ENCODE measurements at places on chromosomes 12 and 14.

- no peak for DNase-seq
Measured at GRCh38 chr12:120537856-120538220, 3.7 kb downstream of the RNF10 start.

- no peak for DNase-seq
Measured at GRCh38 chr12:138171-138897, 71.8 kb downstream of the IQSEC3 start.

DNA sequence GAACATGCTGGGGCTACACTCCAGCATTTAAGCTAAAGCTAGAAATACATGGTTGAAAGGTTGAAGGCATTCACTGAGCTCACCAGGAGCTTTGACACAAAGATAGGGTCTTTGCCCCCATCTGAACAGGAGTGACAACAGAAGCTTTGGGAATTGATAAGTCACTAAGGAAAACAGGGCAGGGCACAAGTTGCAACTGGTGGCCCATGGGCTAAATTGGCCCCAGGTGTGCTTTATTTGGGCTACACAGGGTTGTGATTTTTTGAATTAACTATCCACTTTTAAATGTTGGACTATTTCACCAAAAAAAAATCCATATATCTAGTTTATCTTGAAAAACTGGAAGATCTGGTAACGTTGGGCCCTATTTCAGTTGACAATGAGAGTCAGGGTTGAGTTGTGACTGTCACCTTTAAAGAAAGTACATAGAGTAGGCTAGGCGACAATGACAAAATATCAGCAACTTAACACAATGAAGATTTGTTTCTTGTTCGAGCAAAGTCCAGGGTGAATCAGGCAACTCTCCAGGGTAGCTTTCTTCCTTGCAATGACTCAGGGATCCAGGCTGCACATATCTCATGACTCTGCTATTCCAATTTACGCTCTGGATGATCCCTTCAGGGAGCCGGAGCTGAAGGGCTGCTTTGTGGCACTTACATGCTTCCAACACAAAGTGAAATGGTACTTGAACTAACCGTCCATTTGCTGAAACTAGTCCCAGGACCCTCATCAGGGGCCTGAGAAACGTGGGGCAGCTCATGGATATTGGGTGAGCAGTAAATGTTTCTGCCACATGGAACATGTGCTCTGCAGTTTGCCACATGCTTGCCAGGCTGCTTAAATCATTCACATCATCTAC lies 13.3 kb upstream of the EIF4B start:
- no peak for DNase-seq

- no peak for DNase-seq
Measured at GRCh38 chr12:19456176-19456575, 16.9 kb downstream of the AEBP2 start.

DNA sequence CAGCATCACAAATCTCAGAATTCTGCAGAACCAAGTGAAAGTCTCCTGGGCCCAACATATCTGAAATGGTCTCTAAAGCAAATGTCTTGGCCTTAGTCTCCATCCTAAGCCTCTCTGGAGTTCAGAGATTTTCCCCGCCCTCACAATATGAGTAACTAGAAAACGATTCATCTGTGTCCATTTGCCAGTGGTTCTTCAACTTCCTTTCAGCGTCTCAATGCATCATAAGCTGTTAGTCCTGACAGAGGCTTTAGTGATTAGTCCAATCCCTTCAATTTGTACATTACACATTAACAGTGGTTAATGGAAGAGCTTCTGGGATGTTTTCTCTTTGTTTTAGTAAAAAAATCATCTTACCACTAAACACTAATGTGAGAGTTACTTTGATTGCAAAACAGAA lies 17.4 kb downstream of the NPC2 start:
- no peak for DNase-seq

- peak; percentile 51 for DNase-seq
Measured at GRCh38 chr12:122190842-122191668, 8.1 kb downstream of the LRRC43 start.

DNA sequence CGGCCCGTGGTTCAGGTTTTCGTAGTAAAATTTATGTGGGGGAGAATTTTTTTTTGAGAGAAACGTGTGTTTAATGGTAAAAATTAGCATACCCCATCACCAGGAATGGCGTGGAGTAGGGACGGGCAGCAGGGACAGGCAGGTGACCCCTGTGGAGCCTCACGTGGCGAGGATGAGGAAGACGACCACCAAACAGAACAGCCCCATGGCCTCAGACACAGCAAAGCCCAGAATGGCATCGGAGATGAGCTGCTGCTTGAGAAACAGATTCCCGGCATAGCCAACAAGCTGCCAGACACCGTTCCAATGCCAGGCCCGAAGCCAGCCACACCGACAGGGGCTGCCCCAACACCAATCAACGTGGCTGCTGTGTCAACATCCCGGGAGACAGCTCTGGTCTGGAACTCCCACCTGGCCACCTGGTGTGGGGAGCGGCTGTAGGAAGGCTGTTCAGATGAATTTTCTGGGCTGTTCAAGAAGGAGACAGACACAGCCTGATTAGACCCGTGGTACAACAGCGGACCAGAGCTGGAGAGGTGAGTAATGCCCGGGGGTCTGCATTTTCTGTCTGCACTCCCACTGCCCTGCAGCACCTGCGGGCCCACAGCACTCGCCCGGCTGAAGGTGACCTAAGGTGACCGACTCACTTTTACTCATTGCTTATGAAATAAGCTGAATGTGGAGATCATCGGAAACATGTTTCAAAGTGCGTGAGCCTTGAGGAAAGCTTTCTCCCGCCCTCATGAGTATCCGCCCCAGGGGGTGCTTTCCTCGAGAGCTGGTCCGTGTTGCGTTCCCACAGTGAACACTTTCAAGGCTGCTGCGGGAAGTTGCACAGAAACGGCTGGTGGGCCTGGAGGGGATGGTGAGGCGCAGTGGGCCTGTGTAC lies 10.6 kb downstream of the TMEM121 start:
- DNase-seq, result no peak

DNA sequence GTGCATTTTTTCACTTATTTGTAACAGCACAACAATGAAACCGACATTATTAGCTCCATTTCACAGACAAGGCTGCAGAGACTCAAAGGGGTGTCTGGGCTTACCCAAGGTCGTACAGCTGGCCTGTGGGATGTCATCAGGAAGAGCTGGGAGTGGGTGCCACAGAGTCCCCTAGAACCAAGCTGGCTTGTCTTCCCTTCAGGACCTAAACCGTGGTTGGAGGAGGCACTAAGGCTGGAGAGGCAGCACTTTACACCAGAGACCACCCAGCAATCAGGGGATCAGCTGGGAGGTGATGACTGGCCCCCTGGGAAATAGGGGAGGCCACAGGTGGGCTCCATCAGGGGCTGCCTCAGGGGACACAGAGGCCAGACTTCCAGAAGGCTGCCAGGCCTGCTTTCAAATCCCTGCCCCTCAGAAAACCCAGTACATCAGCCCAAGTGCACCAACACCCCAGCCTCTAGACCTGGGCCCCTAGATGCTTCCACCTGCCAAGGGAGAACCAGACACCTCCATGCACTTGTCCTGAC lies 28.3 kb downstream of the DIO3 start:
- DNase-seq, result no peak

DNA sequence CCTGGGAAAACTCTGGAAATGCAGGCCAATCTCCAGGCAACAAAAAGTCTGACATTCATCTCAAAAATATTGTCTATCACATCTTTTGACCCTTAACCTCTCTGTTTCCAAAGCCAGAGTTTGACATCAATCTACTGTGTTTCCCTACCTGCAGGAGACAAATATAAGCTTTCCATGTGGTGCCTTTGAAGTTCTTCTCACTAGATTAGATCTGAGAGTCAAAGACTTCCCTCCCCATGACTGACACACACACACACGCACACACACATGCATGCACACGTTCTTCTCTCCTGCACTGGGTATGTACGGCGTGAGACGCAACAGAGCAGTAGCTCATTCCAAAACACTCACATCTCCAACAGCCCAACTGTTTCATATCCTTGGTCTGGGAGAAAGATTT lies 8.1 kb upstream of the ITPR2 start:
- DNase-seq, result no peak

- peak; percentile 94 for DNase-seq
Measured at GRCh38 chr12:56299853-56300643, at the start of gene CS. CS (minus strand) TSS chr12:56300330; CDS start chr12:56300201, 129 bp downstream.

DNA sequence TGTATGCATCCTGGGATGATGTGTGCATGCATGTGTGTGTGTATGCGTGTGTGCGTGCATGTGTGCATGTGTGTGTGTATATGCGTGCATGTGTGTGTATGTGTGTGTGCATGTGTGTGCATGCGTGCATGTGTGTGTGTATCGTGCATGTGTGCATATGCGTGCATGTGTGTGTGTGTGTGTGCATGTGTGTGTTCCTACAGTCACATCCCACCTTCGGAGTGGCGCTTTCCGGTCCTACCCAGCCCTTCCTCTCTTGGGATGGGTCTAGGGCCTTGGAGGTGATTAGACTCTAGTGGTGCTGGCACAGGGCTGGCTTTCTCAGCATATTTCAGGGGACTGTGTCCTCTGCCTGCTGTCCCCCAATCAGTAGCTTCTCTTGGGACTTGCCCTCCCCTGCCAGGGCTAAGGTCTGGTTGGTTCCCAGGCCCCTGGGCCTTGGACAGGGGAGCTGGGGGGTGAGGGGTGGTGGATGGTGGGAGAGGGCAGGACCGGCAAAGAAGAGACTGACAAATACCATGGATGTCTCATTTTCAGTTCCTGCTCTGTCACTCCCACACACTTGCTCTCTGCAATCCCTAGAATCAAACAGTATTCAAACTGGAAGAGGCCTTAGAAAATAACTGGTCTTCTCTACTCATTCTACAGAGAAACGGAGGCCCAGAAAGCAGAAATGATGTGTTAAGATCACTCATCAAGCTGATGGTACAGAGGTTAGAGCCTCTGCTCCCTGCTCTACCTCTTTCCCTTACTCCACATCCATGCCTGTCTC lies 21.9 kb upstream of the FAIM2 start:
- DNase-seq, result no peak

DNA sequence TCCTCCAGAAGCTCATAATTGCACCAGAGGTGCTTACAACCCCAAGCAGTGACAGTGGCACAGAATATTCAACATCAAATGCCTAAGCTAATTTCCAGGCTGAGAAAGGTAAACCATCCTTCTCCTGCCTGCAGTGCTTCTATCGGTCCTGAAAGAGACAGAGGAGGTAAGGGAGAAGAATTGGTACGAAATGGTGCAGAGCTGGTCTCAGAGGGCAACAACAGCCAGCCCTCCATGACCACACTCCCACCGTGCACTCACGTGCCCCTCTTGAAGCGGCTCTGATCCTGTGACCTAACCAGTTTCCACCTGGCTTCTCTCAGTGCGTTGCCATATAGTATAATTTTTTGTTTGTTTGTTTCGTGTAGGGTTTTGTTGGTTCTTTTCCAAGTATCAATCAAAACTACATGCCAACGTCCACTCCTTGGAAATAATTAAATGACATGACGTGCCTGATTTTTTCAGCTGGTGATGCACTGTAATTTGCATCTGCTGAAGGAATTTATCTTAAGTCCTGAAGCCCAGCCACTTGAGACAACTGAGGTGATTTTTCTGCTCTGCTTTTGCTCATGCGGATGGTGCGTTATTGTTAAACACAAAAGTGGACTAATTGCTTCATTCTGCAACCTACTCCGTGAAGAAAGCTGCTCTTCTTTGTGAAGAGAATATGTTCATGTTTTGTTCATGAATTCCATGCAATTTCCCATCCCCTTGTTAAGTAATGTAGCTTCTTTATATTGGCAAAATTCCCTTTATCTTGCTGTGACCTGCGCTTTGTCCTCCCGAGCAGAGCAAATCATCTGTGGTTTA lies 1.3 kb upstream of the ATP2A2 start:
- no peak for DNase-seq

DNA sequence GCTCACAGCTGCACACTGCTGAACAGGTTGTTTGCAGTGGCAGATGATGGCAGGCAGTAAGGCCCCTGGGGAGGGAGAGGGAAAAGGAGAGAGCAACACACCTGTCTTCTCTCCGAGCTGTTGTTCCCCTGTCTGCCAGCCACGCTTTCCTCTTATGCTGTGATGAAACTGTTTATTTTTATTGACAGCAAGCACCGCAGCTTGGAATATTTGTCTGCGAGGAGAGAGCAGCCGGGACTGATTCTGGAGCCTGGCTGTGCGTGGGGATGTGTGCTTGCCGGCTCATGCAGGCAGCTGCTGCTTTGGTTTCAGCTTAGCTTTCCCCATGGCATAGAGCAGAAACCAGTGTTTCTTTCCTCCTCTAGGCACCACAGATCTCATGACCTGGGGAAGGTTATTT lies 58.7 kb upstream of the KCNA5 start:
- DNase-seq, result no peak

GRCh38 chr14:81298911-81299310 lies 78.2 kb upstream of the GTF2A1 start:
- DNase-seq, result no peak

DNA sequence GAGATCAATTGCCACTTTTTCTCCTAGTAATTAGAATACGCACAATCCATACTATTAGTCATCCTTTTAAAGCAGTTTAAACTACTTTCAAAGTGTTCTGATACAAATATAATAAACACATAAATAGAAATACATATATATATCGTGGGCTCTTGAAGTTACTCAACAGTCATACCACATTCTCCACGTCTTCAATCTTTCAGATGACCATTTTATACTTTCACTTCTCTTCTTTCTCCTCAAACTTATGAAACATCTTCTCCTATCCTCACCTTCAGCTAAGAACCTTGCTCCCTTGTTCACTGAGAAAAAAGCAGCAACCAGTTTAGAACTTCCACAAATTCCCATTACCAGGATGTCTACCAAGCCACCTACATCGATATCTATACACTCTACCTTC lies 19.2 kb downstream of the CEP290 start:
- DNase-seq, result no peak

GRCh38 chr12:67391034-67391433 lies 121.9 kb downstream of the CAND1 start:
- no peak for DNase-seq

DNA sequence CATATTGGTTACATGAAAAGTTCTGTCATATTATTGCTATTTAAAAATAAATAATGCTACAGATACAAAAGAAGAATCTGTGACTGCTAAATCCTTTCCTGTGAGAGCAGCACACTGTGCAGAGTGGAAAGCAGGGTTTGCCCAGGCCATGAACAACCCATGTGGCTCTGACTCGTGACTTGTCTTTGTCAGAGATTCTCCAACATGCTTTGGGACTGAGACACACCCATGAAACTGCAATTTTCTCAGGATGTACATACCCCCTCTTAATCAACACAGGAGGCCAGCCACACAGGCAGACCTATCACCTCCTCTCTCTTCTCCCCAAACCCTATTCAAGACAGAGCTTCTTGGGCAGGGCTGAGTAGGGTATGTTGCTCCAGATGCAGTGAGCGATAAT lies 96.8 kb upstream of the NTF3 start:
- no peak for DNase-seq

DNA sequence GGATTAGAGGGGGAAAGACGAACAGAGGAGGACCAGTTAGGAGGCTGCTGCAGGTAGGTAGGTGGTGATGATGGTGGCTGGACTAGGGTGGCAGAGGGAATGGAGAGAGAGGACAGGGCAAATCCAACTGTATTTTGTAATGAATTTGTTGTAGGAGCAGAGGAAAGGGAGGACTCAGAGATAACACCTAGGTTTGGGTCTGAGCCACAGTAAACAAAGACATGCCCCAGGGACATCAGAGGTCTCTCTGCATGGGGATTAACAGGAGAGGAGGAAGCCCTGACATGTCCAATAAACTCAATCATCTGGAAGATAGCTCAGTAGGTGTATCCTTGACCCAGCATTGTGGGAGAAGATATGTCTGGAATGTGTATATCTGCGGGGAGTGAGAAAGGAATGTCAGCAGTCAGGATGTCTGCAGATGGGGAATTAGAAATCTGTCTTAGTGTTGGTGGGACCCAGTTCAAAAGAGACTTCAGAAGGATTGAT lies 4.7 kb upstream of the SLC48A1 start:
- no peak for DNase-seq
